ENCODE measurements at places on chromosomes 3 and 15.

DNA sequence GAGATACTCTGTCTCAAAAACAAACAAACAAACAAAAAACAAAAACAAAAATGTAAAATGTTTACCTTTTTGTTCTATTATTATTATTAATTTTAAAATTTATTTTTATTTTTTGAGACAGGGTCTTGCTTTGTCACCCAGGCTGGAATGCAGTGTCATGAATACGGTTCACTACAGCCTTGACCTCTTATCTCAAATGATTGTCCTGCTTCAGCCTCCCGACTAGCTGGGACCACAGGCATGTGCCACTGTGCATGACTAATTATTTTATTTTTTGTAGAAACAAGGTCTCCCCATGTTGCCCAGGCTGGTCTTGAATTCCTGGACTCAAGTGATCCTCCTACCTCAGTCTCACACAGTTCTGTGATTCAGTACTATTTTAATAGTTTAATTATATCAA lies 5.7 kb upstream of the SLC25A26 start:
- no peak for DNase-seq

DNA sequence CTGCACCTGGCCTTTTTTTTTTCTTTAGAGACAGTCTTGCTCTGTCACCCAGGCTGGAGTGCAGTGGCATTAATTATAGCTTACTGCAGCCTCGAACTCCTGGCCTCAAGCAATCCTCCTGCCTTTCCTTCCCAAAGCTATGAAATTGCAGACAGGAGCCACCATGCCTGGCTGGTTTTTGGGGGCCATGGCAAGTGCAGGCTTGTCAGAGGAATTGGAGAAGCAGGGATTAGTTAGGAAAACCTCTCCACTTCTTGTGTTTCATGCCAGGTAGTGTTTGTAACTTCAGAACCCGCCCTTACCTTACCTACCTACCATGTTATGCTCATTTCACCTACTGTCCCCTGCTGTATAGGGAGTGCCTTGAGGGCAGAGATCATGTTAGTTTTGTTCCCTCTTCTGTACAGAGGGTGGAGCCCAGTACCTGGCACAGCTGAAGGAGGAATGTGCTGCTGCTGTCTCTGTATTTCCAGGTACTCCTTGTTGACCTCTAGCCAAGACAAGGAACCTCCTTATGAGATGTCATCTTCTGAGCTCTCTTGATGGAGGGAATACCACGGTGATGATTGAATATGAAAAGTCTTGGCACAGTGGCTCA lies 43.8 kb downstream of the TRAK1 start:
- DNase-seq: no peak

DNA sequence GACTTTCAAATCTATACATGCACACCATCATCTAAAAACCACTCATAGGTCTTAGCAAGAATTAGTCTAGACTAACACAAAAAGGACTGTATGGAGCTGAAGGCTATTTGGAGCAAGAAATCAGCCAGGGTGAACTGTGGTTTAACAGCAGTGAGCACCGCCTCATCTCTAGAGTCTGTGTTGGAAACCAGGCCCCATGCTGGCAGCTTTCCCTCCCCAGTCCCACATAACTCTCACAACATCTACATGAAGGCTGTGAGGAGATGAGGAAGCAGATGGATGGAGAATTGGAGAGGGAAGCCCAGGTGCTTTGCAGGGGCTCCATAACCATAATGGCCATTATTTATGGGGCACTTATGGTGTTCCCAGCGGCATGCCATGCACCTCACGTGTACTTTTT lies 133.2 kb upstream of the TOPAZ1 start:
- no peak for DNase-seq

- no peak for DNase-seq
Observed at GRCh38 chr3:183613366-183614285, 21.8 kb upstream of the KLHL24 start.

DNA sequence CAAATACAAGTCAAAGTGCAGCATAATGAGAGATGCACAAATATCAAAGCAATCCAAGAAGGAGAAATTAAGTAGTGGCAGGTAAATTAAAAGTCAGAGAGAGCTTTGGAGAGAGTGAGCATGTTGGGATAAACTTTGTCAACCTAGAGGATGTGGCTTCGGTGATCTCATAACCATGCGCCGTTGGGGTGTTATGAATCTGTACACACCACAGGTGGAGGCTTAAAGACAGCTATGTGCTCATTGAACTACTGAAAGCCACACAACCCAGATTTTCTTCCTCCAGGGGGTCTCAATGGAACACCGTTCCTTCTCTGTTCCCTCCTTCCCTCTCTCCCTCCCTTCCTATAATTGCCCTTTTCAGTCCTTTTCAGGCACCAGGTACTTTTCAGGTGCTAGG lies 52.0 kb downstream of the SUCNR1 start:
- DNase-seq: no peak
